Nucleus accumbens (tissue), 56 donors: ENCODE measurements at places on chromosomes 12 and 14.

GRCh38 chr12:76866151-76866567, 12.7 kb downstream of the CSRP2 start:
- DNase-seq = no peak

DNA sequence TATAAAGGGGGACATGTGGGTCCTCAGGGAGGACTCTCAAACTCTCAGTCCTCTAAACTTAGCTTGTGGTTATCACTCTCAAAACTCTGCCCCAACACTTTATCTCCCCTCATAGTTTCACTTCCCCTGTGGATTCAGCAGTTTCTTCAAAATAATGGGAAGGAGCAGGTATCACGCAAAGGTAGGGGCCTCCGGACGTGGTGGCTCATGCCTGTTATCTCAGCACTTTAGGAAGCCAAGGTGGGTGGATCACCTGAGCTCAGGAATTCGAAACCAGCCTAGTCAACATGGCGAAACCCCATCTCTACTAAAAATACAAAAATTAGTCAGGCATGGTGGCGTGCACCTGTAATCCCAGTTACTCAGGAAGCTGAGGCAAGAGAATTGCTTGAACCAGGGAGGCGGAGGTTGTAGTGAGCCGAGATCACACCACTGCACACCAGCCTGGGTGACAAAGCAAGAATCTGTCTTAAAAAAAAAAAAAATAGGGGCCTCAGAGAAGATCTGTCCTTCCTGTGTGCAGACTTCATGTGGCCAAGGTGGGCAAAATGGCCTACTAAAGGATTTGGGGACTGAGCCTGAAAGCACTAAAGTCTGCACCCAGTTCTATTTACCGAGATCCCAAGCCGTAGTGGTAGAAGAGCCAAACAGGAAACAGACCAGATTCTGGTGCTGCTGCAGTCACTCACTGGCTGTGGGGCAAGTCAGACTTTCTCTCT, 6.4 kb downstream of the ITGB7 start:
- no peak for DNase-seq

- DNase-seq = no peak
These were observed 1092.1 kb upstream of the TMEM132C start for GRCh38 chr12:127174881-127175280.

GRCh38 chr14:77066578-77067172, 31.4 kb upstream of the CIPC start:
- DNase-seq = no peak

GRCh38 chr12:65602610-65603295, 221.5 kb upstream of the HMGA2 start:
- DNase-seq = no peak

- no peak for DNase-seq
These were observed 2.2 kb downstream of the P3H3 start for GRCh38 chr12:6830286-6830890.

- peak; percentile 32 for DNase-seq
These were observed 14.8 kb downstream of the MMP14 start for GRCh38 chr14:22850944-22851764.

DNA sequence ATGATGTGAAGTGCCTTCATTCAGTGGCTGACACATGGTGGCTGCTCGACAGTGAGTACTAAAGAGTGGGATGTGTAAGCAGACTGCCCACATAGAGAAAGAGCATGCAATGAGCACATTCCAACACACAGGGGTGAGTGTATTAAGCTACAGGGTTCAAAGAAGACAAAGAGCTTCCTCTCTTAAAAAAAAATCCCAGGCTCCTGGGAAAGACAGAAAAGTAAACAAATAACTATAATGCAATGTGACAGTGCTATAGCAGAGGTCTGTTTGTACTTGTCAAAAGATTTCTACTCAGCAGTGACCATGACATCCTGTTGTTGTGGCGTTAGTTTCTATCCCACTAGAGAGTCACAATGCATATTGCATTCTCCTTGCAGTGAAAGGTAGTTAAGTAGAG, 12.4 kb upstream of the PCNX1 start:
- no peak for DNase-seq

- DNase-seq = no peak
These were observed 98.9 kb downstream of the PRKCH start for GRCh38 chr14:61420326-61420725.

GRCh38 chr12:65616022-65616421, 208.3 kb upstream of the HMGA2 start:
- DNase-seq = no peak

GRCh38 chr14:104120281-104120741, 18.1 kb upstream of the KIF26A start:
- no peak for DNase-seq

- DNase-seq = no peak
These were observed 66.5 kb downstream of the PPP2R5C start for GRCh38 chr14:101828046-101828445.

DNA sequence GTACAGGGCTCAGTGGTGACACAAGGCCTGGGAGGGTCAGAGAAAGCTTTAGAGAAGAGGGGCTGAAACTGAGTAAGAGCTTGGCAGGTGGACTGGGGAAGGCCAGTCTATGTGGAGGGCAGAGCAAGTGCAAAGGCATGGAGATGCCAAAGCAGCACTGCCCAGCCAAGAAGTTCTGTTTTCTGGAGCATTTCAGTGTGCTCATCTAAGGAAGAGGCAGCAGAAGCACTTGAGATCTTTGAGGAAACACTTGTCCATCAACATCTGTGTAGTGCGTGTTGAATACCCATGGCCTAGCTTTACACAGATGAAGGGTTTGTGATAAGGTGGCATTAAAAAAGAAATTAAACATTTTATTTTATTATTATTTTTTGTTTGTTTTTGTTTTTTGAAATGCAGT, 52.8 kb downstream of the FOS start:
- DNase-seq = no peak

GRCh38 chr14:86774916-86775315, 1218.1 kb downstream of the GALC start:
- DNase-seq = no peak

- DNase-seq = no peak
These were observed 2.7 kb upstream of the TRHDE start for GRCh38 chr12:72269491-72269890.

DNA sequence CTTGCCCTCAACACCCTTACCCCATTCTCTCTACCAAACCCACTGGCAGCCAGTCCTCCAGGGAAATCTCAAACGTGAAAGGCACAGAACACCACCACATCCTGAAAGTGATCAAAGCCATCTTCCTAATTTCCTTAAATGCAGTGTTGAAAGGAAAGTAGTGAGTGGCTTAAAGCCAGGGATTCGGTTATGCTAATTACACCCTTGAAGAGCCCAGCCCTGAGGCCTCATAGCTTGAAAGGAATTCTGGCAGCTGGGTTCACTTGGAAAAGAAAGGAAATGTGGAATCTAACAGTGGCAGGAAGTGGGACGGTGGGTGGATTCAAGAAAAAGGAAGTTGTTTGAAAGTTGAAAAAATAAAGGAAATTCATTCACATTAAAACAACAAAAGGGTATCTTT, 73.0 kb upstream of the FICD start:
- DNase-seq = no peak

GRCh38 chr14:95891742-95892141, 15.1 kb downstream of the TUNAR start:
- DNase-seq = no peak

DNA sequence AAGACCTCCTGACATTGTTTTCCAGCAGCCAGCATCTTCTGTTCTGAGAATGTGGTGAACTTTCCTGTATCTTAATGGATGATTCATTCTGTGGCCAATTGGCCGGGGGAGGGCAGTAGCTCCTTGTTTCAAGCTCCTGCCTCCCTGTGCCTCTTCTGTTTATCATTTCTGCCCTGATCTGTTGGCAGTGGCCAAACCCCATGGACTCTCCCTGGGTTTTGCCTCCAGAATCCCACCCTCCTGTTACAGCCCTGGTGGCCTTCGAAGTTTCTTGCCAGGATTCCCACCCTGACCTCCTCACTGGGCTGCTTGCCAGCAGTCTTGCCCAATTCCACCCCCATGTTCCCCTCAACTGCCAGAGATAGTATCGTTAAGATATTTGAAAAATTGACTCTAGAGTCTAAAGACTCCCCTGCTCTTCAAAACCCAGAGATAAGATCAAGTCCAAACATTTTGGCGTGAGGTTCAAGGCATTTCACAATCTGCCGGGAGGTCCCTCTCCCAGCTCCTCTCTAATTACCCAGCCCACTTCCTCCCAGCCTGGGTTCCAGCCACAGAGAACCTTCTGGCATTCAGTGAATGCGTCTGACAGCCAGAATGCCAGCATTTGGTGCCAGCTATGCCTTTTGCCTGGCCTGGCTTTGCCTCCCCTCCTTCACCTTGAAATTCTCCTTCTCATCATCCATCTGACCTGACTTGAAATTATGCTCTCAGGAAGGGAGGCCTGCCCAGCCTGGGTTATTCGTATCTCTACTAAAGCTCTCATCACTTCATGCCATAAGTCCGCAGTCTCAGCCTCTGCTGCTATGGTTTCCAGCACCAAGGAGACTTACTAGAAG, 37.7 kb upstream of the TXNRD1 start:
- DNase-seq = no peak

DNA sequence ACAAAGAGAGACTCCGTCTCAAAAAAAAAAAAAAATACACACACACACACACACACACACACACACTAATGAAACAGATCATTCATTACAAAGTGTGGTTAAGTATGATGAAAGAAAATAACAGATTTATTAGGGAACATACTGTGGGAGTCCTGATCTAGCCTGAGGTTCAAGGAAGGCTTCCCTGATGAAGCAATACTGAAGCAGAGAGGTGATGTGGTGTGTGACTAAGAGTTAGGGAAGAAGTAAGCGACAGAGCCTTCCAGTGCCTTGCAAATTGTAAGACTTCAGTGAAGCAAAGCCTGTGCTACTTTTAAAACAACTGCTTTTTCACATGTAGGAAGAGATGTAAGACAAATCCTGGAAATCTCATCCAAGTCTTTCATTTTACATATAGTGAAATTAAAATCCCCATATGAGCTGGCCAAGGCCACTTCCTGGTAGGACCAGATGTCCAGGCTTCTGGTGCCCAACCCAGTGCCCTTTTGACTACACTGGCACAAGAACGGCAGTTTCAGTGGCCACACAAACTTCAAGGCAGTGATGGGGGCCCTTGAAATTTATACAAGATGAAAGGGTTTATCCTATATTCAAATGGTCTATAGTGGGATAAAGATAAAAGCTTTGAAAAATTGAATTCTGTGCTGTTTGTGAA, 86.2 kb downstream of the STON2 start:
- DNase-seq = peak; percentile 5

DNA sequence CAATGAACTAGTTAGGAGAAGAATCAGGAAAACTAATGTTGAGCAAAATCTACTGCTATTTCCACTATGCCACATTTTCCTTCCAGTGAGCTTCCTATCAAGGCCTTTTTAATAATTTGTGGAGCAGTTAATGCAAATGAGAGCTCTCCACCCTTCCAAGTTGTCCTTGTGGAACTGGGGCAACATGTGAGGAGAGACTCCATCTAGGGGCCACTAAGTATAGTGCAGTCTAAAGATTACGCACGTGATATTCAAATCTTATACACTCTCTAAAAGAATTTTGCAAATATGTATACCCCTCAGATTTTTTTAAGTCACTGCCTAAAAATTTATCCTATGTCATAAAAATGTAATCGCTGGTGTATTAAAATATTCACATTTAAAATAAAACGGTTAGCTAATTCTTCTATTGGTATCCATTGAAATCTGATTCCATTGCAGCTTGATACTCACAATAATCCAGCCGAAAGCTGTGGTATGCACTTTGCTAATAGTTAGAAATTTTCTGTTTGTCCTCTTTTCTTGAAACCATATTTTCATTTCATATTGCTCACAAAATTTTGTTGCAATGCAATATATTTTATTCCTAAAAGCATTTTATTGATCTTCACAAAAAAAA, 100.1 kb downstream of the PAH start:
- DNase-seq = no peak

DNA sequence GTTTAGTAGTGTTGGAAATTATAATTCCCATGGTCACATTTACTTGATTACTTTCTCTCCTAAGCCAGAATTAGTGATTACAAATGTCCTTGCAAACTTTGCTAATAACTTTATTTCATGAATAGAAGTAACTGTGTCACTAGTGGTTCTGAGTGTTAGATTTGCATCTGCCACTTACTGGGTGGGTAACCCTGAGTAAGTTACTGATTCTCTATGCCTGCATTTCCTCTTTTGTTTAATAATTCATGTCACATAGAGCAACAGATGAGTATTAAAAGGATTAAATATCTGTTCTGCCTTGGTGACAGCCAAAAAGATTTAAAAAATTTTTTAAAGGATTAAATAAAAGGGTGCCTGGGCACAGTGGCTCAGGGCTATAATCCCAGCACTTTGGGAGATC, 78.6 kb downstream of the BHLHE41 start:
- no peak for DNase-seq

DNA sequence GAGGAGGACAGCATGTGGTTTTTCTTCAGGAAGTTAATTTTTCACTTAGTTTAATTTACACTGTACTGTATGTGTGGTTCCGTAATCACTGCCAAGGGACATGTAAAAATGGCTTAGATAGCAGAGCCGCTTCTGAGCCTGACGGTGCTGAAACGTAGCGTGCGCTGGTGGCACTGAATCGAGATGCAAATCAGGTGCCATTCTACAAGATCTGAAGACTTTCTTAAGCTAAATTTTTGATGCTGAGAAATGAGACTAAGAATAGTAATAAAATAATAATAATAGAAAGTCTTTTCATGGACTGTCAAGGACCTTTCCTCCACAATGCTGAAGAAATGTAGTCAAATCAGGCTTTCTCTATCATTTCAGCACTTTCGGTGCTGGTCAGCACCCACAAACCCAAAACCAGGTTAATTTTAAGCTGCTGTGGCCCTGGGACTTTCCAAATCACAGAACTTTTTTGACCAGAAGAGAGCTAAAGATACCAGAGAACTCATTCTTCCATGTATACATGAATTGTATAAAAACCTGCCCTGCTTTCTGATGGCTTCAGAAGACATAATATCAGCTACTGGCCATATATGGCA, 183.3 kb upstream of the LMO3 start:
- DNase-seq = no peak

DNA sequence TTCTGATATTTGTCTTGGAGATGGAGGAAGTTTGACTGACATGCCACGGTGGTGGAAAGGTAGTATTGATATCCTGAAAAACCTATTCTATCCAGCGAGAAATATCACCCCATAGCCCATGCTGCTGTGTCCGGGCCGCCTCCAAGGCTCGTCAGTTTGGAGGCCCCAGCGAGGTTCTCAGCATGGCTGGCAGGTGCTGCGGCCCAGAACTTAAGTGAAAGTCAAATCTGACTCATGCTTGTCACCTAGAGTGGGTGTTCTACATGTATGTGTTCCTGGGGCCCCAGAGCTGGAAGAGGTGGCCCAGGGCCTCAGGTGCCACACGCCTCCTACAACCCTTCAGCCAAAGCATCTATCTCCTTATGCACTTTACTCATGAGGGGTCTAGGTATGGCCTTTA, 92.9 kb downstream of the GCH1 start:
- no peak for DNase-seq

- no peak for DNase-seq
These were observed 12.1 kb downstream of the FRMD6 start for GRCh38 chr14:51663783-51664326.

DNA sequence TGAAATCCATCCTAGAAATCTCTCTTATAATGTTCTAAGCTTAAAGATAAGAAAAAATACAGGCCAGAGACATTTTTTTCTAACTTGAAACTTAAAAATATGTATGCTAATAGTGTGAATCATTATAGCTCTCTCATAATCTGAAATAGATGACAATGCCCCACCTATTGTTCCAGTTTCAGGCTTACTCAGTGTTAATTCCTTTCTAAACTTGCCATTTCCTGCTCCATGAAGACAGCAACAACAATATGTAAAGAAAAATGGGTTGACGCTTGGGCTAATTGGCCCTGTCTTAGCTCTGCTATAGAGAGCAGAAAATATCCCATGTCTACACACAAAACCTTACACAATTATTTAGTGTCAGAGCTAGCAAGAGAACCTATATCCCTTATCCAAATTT, 37.1 kb downstream of the LMO3 start:
- no peak for DNase-seq

- DNase-seq = no peak
These were observed 184.1 kb downstream of the CCER1 start for GRCh38 chr12:90770861-90771260.
